ENCODE measurements at places on chromosomes 2 and 18.
A peak's percentile ranks its signal among the peaks of the same experiment; 100 is the strongest.

GRCh38 chr2:27615316-27615715, 13.5 kb downstream of the CCDC121 start:
- DNase-seq = no peak

DNA sequence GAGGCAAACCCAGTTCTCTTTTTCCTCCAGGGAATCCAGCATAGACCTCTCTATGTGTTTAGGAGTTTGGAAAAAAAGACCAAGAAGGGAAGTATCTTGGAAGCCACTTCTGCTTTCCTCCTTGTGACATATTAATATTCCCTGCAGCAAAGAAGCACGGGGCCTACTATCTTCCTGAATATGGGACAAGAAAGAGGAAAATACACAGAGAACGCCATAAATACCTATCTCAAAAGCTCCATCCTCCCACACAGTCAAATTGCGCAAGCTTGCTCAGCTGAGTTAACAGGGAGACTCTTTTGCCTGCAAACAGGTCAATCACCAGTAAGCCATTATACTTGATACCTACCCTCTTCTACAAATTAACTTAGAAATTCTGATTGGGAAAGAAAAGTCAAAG, 16.7 kb upstream of the RAPH1 start:
- DNase-seq = no peak

DNA sequence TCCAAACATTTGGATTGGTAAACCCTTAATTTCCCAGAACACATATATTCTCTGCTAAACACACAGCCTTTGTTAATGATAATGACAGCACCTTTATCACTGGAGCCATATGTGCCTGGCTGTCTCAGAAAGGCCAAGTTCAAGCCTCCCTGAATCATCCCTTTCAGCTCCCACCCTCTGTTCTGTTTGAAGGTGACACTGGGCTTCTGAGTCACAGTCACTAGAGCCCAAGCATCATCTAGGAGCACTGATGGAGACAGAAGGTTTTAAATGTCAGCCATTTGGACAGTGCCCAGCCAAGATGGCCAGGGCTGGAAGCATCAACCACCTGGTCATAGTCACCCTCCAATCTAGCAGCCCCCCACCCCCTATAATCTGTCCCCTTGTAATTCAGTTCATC, 80.6 kb downstream of the NRP2 start:
- no peak for DNase-seq

DNA sequence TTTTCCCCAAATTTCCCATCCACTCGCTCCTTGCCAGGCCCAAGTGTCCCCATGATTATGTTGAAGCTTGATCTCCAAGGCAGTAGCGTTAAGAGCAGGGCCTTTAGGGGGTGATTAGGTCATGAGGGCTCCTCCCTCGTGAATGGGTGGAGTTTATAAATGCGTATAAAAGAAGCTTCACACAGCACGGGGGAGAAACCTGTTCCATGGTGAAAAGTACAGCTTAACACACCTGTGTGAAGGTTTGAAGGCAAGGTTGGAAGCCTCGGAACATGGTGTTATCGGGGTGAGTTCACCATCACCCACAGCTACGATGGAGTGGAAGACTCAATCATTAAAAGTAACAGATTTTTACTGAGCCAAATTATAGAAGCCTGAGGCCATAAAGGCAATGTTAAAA, 137.4 kb upstream of the ALKAL2 start:
- no peak for DNase-seq

DNA sequence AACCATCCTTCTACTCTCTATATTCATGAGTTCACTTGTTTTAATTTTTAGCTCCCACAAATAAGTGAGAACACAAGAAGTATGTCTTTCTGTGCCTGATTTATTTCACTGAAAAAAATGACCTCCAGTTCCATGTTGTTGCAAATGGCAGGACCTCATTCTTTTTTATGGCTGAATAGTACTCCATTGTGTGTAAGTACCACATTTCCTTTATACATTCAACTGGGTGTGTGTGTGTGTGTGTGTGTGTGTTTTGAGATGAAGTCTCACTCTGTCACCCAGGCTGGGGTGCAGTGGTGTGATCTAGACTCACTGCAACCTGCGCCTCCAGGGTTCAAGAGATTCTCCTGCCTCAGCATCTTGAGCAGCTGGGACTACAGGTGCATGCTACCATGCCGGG, 41.2 kb downstream of the KCNG3 start:
- no peak for DNase-seq

DNA sequence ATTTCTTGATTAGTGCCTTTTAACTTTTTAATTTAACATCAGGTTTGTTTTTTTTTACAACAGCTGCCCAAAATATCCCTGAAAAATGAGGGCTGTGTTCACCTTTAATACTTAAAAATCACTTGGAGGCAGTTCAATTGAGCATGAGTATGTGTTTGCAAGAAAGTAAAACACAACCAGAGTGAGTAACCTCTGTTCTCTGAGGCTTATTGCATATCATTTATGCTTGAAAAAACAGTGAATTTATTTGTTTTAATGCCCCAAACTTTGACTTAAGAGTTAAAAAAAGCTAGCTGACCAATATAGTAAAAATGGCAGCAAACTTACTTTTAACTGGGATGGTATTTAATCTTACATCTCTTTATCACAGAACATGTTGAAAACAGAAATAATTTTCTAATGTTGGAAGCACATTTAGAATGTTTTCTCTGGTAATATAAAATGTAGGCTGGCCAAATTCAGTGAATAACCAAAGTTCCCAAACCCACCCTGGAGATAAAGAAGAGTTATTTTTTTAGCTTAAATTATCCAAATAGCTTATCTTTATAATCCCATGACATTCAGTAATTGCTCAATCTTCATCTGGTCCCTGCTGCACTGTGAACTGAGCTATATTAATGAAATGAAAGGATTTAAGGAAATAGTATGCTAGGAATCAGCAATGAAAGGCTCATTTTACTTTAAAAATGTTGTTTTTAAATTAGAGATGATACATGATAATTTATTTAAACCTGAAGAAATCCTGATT, 24.8 kb upstream of the EFEMP1 start:
- DNase-seq = no peak

DNA sequence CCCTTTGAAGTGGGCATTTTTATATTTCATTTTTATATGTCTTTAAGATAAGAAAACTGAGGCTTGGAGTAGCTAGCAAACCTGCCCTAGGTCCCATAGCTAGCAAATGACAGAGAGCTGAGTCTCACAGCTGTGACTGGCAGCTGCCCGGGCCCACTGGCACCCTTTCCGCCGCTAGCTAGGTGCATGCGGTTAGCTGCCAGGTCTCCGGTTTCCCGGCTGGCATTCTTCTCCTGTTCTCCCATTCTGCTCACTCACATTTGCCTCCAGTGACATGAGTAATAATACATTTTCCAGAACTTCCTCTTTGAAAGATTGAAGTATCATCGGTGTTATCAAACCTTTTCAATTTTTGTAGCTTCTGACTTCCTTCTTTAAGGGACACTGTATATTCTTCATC, 38.7 kb downstream of the MTCL1 start:
- no peak for DNase-seq

GRCh38 chr2:32067549-32067948, 4.2 kb downstream of the SPAST start:
- no peak for DNase-seq

DNA sequence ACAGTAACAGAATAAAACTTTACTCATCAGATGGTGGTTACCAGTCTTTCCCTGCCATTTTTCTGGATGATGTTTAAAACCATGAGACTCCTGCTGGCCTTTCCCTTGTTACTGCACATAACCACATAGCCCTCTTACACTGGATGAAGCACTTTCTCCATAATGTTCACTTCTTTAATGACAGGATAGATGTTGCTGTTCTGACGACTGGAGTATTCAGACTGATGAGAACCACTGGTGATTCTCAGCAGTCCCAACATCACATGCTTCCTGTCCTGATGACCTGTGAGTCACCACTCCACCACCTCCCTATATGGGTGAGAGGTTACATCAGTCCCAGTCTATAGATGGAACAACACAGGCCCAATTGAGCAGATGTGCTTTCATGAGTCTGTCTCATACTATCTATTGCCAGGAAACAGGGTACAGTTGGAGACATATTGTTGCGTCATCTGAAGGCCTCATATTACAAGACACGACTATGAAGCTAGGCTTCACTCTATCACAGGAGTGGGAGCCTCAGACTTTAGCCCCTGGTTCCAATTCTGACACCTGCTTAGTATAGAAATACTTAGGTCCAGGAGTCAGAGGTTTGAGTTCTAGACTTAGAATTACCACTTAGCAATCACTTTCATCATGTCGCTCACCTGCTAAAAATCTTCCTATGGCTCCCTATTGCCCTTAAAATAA, 145.7 kb upstream of the KLF7 start:
- peak; percentile 80 for DNase-seq

DNA sequence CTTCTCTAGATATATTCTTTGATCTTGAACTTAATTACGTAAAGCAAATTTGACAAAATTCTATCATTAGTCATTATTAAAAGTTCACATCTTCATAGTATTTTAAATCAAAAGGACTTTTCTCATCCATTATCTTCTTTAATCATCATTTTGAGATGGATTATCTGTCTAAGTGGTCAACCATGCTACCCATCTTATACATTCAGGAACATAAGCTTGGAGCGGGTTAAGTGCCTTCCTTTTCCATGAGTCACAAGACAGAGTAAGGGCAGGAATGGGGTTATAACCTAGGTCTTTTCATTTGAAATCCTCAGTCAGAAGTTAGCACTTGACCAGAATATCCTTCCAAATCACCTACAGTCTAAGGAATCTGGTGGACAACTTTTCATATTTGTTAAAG, 297.1 kb downstream of the TCF4 start:
- no peak for DNase-seq

DNA sequence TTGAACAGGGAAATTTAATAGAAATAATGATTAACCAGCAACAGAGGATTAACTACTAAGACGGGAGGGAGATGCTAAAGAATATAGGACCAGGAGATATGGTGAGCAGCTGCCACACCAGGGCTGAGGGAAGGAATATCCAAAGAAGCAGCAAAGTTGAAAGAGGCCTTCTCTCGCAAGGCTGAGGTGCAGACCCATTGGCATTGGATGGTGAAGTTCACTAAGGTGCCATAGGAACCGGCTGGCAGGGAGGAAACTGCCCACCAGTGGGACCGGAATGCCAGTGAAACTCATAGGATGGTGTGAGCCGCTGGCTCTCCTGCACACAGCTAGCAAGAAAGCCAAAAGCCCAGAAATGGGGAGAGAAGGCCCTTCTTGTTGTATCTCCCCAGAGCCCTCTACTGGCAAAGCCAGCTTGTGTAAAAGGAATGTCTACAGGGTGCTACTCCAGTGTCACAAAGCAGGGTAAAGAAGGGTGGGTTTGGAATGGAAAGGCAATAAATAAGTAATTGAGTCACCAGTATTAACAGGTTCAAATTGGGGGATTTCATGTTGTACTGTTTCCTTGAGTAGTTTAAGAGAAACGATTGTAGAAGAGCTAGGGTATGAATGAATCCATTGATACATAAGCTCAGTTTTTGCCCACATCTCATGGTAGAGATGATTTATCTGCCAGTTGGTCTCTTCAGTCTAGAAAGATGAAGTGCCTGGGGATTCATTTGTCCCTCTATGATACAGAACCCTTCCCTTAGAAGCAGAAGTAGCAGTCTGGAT, 36.0 kb downstream of the FARP2 start:
- DNase-seq = peak; percentile 48

Measured in AG20443 (cell line).